ENCODE measurements at places on chromosomes 5 and 9.

- no peak for DNase-seq
Measured at GRCh38 chr9:5354184-5354583, 14.5 kb upstream of the RLN1 start.

GRCh38 chr9:130789747-130790672 is 45.0 kb upstream of the ABL1 start:
- DNase-seq = no peak

GRCh38 chr5:95915999-95916686 is 45.5 kb downstream of the ELL2 start:
- no peak for DNase-seq

DNA sequence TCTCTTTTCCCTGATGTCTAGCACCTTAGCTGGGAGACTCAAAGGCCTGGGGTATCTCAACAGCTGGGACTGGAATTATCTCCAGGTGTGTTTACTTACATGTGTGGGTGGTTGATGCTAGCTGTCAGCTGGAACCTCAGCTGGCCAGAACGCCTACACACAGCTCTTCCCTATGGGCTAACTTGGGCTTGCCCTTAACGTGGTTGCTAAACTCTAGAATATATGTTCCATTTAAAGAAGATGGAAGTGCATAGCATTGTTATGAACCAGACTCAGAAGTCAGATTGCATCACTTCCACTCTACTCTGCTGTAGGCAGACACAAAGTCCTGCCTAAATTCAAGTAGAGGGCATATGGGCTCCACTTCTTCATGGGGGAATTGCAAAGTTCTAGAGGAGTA is 29.3 kb downstream of the SGCD start:
- no peak for DNase-seq

DNA sequence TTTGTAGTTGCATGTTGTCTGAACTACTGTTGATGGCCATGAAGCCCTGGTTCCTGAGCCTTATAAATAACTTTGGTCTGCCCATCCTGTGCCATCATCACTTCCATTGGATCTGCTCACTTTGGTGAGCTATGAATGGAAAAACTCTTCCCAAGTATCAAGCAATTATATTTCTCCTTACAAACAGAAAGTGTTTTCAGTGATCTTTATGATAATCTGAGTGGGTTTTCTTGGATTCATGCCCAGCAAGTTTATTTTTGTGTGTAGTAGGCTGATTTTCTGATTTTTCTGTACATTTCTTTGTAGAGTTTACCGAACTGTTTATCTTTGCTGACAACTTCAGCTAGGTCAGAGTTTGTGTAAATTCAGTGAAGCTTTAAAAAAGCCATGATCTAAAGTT is 31.0 kb downstream of the CAMK4 start:
- DNase-seq = peak; percentile 2

- no peak for DNase-seq
Measured at GRCh38 chr5:9020996-9021395, 524.9 kb downstream of the SEMA5A start.

- no peak for DNase-seq
Measured at GRCh38 chr5:62614355-62614754, 35.7 kb downstream of the LRRC70 start.
